ENCODE measurements at places on chromosomes 16 and 17.

GRCh38 chr17:32527146-32527545 is 40.4 kb downstream of the CDK5R1 start:
- DNase-seq, result no peak

- DNase-seq, result no peak
These were observed 32.6 kb downstream of the ERN1 start for GRCh38 chr17:64097196-64097936.

DNA sequence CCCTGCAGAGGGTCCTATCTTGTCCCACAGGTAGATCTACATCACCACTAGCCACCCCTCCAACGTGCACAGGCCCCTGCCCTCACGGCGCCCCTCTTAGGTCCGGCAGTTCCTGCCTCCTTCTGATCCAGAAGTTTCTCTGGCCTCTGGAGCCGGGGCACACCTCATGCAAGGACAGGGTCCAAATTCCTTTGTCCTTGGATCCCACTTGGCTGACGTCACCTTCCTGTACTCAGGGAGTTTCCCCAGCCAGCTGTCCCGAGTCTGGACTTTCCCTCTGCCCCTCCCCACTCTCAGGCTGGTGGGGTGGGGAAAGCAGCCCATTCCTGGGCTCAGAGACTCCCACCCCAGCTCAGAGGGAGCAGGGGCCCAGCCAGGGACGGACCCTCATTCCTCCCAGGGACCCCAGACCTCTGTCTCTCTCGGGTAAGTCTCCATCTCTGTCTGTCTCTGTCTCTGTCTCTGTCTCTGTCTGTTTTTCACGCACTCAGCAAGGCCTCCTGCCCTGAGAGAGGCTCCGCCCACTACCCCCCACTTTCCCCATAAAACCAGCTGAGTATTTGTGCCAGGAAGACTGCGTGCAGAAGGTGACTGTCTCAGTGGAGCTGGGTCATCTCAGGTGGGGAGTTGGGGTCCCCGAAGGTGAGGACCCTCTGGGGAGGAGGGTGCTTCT is at the start of gene IL32:
Gene IL32 (plus strand): TSS at position 572 of the 673 bp plus-strand sequence. CDS start 172 bp downstream, outside the sequence.
- no peak for DNase-seq

DNA sequence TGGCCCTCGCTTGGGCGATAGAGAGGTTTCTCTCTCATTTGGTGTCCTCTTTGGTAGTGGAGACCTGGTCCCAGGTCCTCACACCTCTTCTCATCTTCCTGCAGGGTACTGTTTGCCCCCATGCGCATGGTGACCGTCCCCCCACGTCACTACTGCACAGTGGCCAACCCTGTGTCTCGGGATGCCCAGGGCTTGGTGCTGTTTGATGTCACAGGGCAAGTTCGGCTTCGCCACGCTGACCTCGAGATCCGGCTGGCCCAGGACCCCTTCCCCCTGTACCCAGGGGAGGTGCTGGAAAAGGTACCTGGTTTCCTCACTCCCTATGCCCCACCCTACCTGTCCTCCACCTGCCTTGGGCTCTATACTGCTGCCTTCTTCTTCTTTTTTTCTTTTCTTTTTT is 10.5 kb downstream of the MVP start:
- DNase-seq, result no peak

DNA sequence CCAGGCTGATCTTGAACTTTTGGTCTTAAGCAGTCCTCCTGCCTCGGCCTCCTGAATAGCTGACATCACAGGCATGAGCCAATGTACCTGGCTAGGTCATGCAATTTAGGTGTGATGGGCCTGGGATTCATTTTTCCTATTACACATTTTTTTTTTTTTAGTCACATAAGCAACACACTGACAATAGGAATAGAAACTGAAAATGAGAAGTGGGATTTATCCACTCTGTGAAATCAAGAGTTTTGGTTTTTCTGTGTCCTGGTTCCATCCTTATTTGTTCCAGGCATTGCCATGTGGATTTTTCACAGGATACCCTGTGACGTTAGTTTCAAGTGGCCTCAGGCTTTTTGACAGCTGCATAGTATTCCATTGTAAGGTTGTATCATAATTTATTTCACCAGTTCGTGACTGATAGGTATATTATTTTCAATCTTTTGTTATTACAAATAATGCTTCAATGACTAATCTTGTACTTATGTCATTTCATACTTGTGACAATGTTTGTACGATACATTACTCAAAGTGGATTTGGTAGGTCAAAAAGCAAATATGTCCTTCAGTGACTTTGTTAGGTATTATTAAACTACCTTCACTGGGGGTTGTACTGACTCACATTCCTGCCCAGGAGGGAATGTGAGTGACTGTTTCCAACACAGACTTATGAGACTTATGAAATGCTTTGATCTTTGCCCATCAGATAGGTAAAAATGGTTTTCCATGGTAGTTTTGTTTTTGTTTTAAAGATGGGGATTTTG is 10.6 kb downstream of the ADCY7 start:
- no peak for DNase-seq

- no peak for DNase-seq
These were observed 53.5 kb downstream of the SMURF2 start for GRCh38 chr17:64608571-64608981.

DNA sequence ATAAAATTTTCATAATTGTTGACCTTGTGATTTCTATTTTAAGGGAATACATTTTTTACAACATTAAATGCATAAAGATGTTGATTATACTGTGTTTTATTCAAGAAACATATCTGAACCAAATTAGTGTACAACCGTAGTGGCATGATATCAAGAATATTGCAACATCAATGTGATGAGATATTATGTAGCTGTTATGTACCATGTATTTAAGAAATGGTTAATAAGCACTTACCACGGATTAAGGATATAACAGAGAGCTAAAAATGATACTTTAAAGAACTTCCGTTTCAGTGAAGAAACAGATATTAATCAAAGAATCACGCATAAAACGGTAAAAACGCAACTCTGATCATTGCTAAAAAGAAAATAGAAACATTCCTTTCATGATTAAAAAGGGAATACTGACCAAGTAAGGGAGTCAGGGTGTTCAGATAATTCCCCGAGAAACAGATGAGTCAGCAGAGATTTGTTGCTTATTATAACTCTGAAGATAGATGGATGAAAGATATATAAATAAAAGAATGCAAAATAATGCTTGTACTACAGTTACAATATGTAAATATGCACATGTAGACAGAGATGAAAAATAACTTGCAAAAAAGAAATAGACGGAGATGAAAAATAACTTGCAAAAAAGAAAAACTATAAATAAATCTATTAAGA is 281.9 kb upstream of the MAF start:
- DNase-seq, result no peak

DNA sequence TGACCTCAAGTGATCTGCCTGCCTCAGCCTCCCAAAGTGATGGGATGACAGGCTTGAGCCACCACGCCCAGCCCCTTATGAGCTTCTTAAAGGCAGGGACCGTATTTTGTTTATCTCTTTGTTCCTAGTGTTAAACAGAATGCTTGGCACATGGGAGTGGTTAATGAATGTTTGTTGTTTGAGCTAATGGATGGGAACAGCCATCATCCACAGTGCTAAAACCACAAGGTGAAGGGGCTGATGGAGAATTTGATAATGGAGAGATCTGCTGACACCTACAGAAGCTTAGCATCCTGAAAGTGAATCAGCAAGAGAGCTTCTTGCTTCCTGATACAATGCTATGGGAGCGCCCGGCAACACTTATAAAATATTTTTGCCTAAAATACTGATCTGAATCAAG is 8.6 kb upstream of the CDH1 start:
- no peak for DNase-seq

DNA sequence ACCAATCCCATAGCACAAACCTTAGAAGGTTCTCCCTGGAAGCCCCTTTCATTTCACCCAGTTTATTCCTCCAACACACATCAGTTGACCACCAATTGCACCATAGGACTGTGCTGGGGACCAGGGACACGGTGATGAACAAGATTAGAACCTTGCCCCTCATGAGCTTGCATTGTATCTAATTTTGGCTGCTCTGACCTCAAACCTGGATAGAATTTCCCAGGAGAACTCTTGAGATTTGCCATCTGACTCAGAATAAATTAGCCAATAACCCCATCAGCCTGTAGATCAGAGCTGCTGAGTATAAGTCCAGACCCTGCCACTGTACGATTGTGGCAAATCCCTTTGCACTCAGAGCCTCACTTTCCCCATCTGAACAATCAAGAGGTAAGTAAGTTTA is 52.1 kb downstream of the CDH11 start:
- no peak for DNase-seq
